Kidney epithelial cell (primary cell): ENCODE measurements at places on chromosomes 5 and 9. TPM values are rescaled to one million over a fixed set of nuclear protein-coding genes. Genes with fewer than 3 reads are reported as not detected.

Gene CFAP77
- 0.48 and 0.58 TPM in 2 replicates for total RNA-seq

Gene TLR4
- 5.2 and 5.9 TPM in 2 replicates for total RNA-seq

Gene CATSPER3
- 0.13 TPM in 1 of 2 replicates, not detected in the other for total RNA-seq

Gene KCTD16
- total RNA-seq: 1.1 and 1.4 TPM in 2 replicates

- DNase-seq: no peak
Observed at GRCh38 chr9:130694205-130694604, 625 bp downstream of the EXOSC2 start.

- no peak for DNase-seq
Observed at GRCh38 chr5:10975945-10976344, 214.9 kb upstream of the DAP start.

GRCh38 chr5:86806206-86806605 lies 188.5 kb downstream of the COX7C start:
- peak; percentile 14 for DNase-seq

GRCh38 chr5:2375757-2376250 lies 375.7 kb downstream of the IRX2 start:
- DNase-seq: no peak

DNA sequence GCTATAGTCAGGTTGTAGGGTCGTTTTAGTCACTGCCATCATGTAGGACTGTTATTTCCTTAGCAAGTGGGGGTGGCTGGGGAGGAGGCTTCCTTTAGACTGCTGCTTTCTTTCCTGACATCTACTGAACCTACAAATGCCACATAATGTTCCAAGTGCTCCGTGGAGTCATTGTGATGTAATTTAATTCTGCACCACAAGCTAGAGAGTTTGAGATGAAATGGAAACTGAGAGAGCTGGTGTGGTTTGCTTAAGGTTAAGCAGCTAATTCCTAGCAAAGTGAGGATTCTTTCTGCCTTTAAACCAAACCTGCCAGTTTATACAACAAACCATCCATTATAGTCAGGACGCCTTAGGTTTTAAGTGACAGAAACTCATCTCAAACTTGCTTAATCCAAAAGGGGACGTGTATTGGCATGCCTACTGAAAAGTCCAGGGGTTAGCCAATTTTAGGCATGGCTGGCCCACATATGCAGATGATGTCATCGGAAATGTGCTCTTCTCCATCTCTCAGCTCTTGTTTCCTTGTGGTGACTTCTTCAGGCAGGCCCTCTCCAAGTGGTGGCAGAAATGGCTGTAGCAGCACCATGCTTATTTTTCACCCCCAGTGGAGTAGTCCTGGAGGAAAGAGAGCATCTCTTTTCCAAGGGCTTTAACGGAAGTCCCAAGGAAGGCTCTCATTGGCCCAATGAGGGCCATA lies 30.5 kb downstream of the ZNF618 start:
- no peak for DNase-seq

- no peak for DNase-seq
Observed at GRCh38 chr9:134043531-134043988, 18.3 kb downstream of the BRD3OS start.

DNA sequence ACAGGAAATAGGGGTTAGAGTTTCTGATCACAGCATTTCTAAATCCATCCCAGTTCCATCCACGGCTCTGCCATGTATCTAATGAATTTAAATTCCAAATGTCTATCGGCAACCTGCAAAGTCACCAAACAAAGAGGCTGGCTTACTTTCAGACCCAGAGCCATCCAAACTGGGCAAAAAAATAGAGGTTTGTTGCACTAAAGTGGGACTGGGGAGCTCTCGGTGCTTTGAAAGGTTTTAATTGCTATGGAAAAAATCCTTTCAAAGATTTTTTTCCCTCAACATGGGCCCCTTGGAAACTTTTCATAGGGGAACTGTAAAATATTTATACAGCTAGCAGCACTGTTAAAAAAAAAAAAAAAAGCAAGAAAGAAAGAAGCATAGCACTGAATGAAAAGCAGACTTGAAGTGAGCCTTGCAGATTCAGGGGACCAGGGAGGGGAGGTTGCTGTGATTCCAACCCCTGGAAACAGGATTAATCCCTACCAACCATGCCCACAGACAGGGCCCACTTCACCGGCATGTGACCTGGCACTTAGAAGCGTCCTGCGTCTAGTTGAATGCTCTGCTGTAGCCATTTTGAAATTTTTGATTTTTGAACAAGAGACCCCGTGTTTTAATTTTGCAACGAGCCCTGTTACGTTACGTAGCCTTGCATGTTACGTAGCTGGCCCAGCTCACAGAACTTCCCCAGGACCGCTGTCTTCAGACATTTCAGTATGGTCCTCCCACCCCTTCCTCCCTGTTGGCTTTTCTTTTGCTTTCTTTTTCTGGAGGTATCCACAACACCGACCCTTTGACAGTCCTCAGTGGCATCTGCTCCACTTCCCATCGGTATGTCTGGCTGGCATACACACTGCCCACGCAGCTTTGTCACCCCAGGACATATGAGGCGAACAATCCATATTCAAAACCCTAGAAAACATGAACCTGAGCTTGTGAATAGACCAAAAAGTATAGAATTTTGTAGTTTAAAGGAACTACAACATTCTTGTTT lies 105.3 kb upstream of the NFIB start:
- DNase-seq: no peak
